Stimulated activated CD4-positive, alpha-beta T cell treated with anti-CD3 and anti-CD28 coated beads, TNF-alpha, amount 100 ng/mL, for 1 hour (primary cell): ENCODE measurements at places on chromosomes 7 and 10.
A peak's percentile ranks its signal among the peaks of the same experiment; 100 is the strongest.

DNA sequence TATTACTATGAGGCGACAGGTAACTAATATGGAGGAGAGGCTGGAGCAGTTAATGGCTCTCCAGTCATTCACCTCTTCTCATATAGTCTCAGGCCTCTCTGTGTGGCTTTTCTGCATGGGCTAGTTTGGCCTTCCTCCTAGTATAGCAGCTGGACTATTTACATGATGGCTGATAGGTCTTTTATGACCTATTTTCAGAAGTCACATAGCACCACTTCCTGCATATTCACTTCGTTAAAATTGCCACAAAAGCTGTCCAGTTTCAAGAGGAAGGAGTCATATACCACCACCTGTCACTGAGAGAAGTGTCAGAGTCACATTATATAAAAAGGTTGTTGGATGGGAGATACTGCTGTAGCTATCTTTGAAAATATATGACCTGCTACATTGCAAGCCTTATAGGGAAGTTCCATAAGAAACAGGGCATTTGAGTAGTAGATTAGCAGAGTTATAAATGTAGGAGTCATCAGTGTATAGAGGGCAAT is 8.0 kb upstream of the DMTF1 start:
- DNase-seq: no peak

DNA sequence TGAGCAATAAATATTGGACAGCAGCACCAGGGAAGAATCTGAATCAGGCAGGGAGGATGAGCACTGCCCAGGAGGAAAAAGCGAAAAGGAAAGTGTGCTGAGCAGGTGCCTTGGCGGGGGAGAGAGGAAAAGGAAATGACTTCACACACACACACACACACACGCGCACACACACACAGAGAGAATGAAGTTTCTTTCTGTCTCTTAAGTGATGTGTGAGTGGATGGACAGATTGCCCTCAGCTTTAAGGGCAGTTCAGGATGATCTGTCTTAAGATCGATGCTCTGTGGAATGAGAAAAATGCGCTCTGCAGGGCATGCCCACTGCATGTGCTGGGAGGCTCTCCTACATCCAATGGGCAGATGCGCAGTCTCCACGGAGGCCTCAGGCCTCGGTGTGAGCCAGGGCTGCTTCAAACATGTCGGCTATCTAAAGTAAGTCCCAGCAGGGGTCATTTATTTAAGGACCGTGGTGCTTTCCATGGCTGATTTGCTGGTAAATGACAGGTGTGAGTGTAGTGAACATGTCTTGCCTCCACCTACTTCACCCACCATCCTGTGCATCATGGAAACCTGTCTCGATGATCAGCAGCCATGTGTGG is 2.5 kb upstream of the ACBD5 start:
- DNase-seq: peak; percentile 56

GRCh38 chr10:72540193-72540807 is 85.6 kb downstream of the MICU1 start:
- DNase-seq: no peak

DNA sequence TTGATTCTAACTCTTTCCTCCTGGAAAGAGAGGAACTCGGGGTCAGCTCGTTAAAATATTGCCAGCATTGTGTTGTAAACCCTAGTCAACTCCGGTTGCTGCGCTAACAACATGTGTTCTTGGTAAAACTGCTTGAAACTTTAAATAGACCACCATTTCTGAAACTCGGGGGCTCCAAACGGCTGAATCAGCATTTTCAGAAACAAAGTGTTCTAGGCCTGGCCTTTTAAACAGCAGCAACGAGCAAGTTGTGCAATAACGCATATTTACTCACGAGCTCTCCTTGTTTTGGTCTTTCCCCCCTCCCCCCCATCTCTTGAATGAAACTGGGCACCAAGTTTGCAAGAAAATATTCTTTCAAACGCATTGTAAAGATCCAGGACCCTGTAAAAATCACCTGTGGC is 9.2 kb upstream of the GRB10 start:
- no peak for DNase-seq

DNA sequence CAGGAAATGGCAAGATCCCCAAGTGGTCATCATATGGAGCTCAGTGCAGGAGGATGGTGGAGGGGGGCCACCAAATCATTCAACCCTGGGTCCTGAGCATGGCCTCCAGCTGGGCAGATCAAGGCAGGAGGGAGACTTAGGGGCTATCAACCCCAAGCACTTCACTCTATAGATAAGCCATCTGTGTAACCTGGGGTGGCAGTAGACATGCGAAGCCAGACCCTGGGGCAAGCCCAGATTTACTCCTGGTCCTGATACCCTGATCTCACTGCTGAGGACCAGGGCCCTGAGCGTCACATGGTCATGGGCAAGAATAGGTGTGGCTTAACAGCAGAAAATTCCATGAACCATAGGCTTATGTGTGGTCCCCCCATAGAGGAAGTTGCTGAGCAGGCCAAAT is 173.0 kb upstream of the ADCY1 start:
- no peak for DNase-seq

DNA sequence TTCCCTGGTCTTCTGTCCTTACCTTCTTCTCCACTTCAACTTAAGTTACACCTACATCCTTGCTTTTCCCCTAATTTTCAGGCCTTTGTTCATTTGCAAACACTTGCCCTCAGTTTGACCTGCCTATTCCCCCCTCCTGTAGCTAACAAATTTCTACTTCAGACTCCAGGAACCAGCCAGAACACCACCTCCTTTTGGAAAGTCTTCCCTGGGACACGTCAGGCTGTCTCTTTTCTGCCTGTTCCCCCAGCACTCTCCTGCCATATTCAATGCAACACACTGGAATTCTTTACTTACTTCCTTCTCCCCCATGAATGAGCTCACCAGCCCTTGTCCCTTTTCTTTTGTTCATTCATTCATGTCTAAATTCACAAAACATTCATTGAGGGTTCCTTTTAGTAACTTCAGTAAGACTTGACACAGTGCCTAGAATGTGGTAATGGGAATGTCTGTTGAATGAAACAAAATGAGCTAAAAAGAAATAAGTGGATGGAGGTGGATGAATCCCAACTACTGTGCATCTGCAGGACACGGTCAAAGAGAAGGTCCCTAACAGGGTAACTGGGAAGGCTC is 478.0 kb downstream of the KCNMA1 start:
- no peak for DNase-seq

DNA sequence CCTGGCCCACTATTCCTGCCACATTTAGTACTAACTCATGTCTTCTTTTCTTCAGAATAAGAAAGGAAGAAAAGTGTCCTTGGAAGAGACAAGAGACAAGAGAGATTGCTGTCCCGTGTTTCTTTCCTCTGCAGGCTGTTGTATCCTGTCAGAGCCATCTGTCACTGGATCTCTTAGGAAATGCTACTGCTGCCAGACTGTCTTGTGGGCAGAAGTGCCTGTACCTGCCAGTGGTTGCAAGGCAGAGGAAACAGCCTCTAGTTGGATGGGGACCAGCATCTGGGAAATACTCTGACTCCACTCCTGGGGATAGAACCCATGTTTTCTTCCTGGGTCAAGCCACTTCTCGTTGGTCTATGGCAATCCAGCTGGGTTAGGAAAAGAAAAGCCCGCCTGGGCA is 16.7 kb upstream of the MAP3K8 start:
- no peak for DNase-seq

DNA sequence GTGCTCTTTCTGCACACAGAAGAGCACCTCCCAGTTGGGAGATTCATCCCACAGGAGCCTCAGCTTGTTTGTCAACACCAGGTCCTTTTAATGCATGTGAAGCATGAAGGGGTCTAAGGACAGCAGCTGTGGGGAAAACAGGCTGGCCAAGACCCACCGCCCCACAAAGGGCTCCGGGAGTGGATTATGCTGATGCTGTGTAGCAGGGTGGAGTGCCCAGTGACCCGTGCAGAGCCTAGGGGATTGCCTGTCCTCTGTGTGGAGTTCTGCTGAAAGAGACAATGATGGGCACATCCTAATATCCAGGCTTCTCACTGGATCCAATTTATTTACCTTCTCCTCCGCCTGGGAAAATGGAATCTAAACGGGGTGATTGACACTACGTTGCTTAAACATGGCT is 74.0 kb downstream of the PIP4K2A start:
- DNase-seq: no peak

DNA sequence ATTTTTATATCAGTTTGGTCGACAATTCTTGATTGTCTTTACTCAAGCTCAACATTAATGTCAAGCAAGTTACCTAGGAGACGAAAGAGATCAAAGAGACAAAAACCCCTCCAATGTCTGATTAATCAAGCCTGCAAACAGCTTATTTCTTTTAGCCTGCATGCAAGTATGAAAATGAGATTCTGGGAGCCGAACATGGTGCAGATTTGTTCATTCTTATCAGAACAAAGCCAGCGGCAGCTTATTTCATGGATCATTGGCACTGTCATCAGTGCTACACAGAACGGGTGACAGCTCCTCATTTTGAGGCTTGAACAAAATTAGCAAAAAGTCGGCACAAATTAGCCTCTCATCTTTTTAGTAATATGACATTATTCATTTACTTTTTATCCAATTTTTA is 26.5 kb downstream of the FAM204A start:
- DNase-seq: no peak

- DNase-seq: no peak
Measured at GRCh38 chr7:82404094-82404493, 39.5 kb downstream of the CACNA2D1 start.

GRCh38 chr7:158687406-158687805 is 17.2 kb downstream of the NCAPG2 start:
- DNase-seq: no peak

DNA sequence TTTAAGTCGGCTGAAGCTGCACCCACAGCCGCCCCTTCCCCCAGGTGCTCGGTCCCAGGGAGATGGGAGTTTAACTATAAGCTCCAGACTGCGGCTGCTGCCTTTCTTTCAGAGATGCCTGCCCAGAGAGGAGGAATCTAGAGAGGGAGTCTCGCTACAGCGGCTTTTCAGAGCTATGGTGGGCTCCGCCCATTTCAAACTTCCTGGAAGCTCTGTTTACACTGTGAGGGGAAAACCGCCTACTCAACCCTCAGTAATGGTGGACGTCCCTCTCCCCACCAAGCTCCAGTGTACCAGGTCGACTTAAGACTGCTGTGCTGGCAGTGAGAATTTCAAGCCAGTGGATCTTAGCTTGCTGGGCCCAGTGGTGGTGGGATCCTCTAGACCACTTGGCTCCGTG is 135.4 kb downstream of the CXCL12 start:
- DNase-seq: no peak

DNA sequence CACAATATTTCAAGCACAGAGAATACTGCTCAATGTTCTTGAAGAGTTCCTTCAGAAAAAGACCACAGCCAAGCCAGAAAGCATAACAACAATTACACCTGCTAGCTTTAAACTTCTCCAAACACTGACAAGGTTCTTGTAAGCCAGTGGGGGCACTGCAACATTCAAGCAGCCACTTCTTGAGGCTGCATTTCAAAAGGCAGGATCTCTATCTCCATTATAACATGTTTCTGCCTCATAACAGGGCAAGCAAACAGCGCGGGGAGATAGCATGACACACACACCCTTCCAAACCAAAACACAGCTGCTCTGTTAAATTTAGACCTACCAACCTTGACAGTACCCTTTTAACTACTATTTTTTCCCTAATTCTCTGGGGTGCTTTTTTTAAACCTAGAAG is 30.8 kb downstream of the CHCHD3 start:
- DNase-seq: no peak

DNA sequence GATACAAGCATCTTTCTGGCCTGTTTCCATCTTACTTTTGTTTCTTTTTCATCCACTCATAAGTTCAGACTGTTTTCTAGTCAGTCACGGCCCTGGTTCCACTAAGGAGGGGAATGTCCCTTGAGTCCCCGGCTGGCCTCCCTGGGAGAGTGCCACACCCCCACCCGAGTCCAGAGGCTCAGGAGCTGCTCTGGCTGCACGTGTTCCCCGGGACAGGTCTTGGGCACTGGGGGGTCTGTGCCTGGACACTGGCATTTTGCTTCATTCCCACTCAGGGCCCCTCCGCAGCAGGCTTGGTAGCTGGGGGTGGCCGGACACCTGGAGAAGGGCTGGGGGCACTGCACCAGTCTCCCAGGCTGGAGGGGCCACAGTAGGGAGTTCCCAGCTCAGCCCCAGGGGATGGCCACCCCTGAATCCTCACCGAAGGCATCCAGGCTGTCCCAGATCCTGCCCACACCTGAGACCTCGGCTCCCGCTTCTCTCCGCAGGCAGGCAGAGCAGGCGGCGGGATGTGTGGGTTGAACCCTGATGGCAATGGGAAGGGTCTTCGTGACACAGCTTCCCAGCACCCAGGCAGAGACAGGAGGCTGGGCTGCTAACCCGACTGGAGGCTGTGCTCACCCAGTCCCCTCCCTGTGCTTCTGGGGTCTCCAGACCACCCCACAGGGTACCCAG is 92.3 kb downstream of the BMS1 start:
- DNase-seq: no peak

DNA sequence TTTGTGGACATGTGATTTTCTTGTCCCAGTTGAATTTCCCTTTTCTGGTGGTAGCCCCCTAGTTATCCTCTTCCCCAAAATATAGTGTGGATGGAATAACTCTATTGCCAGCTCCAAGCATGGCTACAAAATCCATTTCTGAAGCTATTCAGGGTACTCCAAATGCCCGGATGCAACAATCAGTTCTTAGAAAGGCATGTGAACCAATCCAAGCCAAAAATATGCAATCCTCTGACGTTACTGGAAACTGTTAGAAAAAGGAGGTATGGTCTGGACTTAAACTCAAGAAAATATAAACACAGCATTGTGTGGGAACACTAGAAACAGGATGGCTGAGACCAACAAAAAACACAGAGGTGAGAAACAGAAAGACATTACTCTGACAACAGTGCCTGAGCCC is 347.0 kb downstream of the GPAM start:
- no peak for DNase-seq

- no peak for DNase-seq
Measured at GRCh38 chr10:54808186-54808935, 7.3 kb upstream of the PCDH15 start.

DNA sequence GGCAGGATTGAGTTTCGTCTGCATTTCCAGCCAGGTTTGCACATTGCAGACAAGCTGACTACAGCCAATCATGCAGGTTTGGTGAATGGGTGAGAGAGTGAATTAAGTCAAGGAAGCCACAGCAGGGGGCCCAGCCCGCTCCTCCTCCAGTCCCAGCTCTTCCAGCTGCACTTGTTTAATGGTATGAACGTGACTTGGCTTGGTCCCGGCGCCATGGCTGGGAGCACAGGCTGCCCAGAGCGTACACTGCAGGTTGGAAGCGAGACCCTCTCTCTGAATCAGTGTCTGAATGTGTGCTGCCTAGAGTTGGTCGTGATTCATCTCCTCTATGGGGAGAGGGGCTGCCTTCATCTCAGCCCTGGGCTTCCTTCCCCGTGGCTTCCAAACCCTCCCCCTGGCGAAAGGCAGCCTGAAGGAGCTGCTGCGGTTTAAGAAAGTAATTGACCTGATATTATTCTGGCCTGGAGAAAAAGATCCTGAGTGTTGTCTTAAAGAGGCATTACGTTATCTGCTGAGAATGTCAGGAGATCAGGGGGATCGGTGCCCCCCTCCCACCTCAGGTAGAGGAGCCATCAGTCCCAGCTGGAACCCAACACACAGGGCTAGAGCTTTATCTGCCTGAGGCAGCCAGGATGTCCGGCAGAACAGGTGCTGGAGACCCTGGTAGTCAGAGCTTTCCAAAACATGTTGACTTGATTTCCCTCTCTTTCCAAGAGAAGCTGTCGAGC is 132.1 kb downstream of the COL26A1 start:
- no peak for DNase-seq

GRCh38 chr10:127006453-127006852 is 101.2 kb downstream of the DOCK1 start:
- DNase-seq: no peak
